ENCODE measurements at places on chromosomes 4 and X.

DNA sequence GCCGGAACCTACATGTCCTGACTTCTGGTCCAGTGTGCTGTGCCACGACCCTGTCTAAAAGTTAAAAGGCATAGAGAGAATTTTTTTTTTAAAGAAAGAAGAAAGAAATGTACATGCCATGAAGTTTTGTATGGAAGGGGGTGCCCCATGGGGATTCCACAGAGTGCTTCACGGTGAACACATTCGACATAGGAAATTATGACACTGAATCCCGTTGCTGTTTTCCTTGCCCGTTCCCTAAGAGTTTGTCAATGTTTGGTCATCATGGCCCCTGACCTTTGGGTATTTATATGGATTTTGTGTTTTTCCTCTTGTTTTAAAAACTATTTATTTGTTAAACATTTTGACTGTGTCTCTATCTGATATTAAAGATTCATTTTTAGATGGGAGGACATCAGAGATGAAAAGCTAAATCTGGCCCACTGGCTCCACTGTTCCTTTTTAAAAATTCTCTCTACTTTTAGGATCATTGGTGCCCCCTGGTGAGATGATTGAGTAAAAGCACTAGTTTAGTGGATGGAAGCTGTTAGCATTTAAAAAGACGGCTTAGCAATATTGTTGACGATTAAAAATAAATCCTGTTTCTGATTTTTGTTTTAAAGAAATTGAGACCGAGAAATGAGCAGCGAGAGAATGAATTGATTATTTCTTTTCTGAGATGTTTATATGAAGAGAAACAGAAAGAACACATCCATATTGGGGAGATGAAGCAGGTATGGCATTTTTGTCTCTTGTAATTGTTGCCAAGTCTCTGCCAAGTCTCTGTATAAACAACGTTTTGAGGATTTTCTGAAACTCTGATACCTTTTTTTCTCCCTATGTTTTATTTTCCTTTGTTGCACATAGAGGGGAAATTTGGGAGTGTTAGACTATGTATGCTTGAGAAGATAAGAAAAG, 75.0 kb downstream of the PTTG2 start:
- peak; percentile 56 for DNase-seq

DNA sequence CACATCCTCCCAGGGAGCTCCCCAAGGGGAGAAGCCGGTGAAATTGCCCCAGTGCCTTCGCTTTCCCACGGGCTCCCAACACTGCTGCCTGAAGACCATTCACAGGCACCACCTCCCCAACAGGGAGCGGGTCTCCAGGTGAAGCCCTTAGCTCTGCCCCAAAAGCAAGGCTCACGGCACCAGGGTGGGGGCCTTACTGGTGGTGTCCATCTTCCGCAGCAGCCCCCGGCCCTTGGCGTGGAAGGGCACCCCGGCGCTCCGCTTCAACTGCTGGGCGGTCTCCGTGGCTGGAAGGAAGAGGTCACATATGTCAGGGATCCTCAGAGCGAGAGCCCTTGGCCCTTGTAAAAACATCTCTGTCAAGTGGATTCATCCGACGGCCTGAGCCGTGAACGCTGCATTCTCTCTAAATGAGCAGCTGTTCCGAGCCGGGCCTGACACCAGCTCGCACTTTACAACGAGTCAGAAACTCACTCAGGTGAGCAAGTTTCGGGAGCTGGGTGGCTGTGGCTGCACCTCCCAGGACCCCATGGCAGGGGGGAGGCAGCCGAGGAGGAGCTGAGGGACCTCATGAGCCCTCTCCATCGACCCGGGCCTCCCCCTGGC, 20.9 kb downstream of the NELFA start:
- no peak for DNase-seq

DNA sequence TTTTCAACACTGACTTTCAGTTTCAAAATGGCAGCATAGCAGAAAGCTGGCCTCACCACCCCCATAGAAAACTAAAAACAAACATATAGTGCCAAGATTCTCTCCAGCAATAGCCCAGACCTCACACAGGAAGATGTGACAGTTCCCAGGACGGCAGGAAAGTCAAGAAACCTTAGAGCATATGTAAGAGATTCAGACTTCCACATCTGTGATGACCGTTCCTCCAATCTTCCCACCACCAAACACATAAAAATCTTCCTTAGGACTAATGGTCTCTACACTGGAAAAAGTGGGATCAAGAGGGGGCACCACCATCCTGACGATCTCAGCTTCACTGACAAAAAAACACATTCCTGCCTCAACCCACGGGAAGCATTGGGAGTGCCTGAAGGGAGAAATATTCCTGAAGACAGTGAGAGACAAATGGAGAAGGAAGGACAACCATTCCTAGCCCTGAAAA, 134.1 kb upstream of the CPXCR1 start:
- DNase-seq = no peak

DNA sequence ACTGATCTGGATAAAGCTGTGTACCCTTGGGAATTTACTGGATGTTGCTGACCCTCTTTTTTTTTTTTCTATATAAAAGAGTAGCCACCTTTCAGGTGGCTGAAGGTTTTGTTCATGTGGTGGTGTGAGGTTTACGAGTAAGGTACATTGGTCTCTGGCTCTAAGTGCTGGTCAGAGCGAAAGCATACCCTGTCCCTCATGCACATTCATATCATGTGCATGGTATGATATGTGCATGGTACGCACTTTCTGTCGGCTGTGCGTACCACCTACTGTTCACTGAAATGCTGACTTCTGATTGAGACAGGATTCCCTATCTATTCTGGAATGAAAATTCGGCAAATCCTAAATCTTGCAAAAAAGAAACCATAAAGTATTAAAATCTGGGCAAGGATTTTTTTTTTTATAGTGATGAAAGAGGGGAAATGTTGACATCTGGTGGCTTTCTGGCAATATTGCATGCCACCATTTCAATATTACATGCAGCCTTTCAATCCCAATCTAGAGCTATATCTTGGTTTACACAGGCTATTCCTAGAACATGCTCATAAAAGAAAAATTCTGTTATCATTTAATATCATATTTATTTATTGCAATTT, 32.8 kb downstream of the FAM149A start:
- peak; percentile 42 for DNase-seq

DNA sequence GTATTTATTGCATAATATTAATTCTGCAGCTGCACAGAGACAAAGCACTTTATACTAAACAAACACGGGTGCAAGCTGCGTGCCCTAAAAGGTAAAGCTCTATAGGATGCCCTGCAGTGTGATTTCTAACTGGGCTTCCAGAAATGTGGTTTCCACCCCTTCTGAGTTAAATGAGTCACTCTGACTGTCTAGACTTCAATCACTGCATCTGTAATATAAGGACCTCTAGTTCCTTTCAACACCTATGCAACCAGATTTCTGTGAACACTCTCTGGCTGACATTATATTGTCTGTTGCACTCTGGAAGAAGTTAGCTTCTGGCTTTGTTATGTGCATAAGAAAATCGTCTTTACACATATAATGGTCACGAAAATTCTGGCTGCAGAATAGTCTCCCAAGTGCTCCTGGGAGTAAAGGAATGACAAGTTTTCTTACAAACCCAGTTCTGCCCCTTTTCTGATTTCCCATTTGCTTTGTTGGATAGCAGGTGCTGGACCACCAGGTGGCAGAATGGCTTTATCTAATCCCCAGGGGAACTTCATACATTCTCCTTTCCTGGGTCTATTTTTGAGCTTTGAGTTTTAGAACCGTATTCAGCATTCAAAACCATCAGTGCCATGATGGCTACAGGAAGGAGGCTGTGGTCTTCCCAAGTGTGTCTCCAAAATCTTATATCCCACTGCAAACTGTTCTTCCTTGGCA, 842.2 kb downstream of the STIM2 start:
- DNase-seq = peak; percentile 11

GRCh38 chr4:6907658-6908191, 1.9 kb upstream of the TBC1D14 start:
- DNase-seq = peak; percentile 25

DNA sequence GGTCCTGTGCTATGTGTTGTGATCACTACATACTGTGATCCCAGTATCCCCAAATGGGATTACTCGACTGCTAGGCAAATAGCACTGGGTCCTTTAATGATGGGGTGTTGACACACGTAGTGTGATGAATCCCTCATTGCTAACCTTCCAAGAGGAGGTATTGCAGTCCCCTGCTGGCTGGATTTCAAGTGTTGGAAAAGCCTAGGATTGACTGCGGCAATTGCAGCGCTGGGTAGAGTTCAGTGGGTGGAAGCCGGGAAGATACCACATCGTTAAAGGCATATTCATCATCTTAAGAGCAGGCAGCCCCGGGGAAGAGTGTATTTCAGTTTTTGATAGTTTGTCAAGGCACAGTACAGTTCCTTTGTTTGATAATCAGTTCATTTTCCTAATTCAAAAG, 159.9 kb downstream of the TRIML1 start:
- no peak for DNase-seq

DNA sequence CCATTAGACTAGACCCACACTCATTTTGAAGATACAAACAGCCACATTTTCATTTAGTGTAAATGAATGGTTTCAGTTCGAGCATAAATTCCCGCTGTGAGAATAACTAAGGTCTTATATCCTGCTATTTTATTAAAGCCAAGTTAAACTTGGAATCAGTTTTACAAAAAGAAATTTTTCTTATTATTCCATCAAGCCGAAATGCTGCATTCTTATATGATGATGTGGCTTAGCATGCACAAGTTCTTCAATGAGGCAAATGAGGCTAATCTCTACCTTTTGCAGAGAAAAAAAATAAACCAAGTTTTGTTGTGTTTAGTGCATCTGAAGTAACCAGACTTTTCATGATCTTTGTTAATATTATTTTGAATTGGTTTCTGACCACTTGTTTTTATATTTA, 953.9 kb upstream of the PCDH10 start:
- DNase-seq = no peak

GRCh38 chrX:137792214-137792613, 226.3 kb downstream of the ZIC3 start:
- DNase-seq = no peak

DNA sequence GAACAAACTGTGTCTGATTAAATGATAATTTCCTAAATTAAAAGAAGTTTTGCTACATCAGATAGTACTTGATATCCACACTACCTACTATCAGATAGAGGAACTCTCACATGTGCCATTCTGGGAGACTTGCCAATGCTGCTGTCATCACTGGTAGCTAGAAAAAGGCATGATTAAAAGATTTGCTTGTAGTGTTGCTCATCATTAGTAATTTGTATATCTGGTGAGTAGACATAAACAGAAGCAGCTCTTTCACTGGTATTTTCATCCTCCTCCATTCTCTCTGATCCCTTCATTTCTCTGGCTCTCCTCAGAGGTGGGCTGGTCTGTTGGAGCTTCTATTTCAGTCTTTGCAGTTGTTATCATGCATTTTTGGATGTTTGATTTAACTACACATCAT, 56.0 kb downstream of the SPRY1 start:
- peak; percentile 13 for DNase-seq

DNA sequence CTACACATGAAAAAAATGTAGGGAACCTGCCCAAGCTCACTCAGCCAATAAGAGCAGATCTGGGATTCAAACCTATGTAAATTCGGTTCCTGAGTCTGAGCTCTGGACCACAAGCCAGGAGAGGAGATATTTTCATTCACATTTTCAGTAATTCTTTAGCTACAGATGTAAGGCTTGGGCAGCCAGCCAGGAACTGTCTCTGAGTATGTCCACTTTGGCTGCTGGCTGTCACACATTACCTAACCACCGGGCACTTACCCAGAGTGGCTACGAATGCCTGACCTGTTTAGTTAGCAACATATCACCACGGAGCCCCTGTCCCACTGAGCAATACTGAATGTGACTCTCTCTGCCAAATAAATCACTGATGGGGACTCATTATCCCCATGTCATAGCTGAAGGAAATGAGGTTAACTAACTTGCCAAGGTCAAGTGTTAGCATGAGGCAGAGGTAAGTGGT, 15.3 kb downstream of the USP46 start:
- peak; percentile 62 for DNase-seq

- DNase-seq = no peak
Observed at GRCh38 chr4:151583157-151583914, 174.4 kb downstream of the FHIP1A start.

GRCh38 chr4:56752985-56753384, 68.5 kb downstream of the SPINK2 start:
- DNase-seq = no peak

- DNase-seq = no peak
Observed at GRCh38 chr4:73589261-73589847, 30.9 kb downstream of the RASSF6 start.
